ENCODE measurements at places on chromosomes 3 and 15.
A peak's percentile ranks its signal among the peaks of the same experiment; 100 is the strongest.

DNA sequence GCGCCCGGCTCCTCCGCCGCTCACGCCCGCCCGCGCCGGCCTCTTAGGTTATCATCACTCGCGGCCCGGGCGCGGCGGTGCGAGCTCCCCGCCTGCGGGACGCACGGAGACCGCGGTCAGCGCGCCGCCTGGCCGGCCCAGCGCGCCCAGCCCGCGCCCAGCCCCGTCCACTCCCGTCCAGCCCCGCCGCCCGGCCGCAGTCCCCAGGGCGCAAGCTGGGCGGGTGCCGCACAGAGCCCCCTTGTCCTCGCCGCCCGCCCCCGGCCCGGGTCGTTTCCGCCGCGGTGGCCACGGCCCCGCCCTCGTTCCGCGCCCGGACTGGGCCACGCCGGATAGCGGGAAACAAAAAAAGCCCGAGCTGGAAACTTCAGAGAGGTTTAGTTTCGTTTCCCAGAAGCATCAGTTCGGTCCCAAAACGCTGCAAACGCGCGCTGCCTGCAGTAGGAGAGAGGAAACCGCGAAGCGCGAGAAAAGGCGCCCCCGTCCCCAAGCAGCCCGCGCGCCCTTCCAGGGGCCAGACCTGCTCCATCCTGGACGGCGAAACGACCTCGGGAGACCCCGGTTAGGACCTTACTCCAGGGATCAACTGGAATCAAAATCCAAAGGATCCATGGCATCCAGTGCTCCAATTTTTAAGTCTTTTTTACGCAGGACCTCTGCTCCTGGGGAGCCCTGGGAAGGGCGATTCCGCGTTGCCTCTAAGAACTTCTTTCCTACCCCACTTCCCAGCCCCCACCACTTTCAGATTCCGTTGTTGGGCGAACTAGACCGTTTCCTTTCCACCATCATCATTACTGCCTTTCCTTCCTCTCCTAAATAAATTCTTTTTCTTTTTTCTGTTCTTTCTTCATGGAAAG is at the start of gene ATP10A:
TSS of gene ATP10A (minus strand) at position 217 of the 857 bp plus-strand sequence. CDS start 231 bp downstream, outside the sequence.
- peak; percentile 52 for DNase-seq

- no peak for DNase-seq
Observed at GRCh38 chr15:58463815-58464650, 32.2 kb downstream of the LIPC start.

DNA sequence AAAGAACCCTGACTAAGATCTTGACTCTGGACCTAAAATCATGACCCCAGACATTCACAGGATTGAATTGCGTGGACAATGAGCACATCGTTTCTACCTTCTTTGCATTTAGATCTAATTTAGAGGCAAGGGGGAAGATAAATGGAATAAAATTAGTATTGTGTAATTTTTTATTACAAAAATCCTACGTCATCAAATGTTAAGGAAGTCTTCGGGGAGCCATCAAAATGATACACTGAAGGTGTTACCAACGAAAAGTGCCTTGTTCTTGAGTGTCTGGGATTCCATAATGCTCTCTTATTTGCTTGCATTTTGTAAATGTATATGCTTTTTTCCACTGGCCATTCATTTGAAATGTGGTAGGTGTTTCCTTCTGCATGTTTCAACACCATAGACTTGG is 52.8 kb upstream of the C3orf49 start:
- no peak for DNase-seq

DNA sequence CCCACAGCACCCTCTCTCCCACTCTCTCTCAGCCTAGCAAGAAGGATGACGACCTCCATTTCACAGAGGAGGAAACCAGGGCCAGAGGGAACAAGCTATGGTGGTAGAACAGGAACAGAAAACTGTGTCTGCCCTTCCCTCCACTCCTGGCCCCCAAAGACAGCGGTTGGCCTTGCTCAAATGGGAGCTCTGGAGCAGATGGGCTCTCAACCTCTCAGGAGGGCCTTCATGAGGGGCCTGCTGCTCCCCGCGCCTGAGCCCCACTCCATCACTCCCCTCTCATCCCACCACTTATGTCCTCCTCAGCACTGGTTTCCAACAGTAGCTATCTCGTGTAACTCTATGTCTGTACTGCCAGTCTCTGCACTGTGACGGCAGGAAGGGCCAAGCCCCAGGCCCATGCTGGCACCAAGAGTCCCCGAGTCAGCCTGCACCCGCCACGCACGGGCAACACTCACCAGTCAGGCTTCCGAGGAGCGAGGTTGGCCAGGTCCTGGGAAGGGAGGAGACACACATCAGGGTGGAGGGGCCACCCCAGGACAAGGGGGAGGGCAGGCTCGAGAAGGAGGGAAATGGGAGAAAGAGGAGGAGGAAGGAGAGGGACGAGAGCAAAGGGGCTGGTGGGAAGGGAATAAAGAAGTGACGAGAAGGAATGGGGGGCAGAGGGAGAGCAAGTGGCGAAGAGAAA is 45.5 kb downstream of the PTH1R start:
- no peak for DNase-seq

All from KBM-7 (cell line).